NCI-H510A treated with DMSO at 0.1 percent for 48 hours (cell line): ENCODE measurements at places on chromosomes 16 and 17.

- DNase-seq, result no peak
These were observed 198.6 kb upstream of the HSBP1 start for GRCh38 chr16:83609178-83609577.

DNA sequence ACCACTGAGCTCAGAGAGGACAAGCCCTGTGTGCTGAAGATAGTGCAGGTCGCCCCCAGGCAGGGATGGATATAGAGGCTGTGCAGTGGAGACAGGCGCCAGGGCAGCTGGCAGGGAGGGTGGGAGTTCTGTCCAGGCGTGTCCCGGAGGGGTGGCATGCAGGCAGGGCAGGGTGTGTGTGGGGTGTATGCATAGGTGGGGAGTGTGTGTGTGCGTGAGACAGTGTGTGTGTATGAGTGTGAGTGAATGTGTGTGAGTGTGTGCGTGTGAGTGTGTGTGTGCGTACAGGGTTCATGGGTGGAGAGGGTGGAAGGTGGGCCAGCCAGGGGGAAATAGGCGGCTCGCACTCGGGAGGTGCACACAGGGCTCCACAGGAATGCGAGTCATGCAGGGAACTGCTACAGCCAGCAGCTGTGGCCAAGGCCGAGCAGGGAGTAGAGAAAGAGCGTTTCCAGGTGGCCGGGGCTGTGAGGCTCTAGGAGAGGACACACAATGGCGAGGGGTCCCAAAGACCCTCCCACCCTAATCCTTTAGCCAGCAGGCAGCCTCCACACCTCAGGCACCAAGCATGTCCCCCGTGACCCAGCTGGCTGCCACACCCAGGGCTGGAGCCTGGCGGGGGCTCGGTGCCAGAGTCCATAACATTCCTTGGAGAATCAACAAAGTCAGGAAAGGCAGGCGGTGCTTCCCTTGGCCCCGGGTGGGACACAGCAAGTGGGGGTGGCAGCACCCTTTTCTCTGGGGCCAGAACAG lies 4.6 kb downstream of the PLCD3 start:
- no peak for DNase-seq

DNA sequence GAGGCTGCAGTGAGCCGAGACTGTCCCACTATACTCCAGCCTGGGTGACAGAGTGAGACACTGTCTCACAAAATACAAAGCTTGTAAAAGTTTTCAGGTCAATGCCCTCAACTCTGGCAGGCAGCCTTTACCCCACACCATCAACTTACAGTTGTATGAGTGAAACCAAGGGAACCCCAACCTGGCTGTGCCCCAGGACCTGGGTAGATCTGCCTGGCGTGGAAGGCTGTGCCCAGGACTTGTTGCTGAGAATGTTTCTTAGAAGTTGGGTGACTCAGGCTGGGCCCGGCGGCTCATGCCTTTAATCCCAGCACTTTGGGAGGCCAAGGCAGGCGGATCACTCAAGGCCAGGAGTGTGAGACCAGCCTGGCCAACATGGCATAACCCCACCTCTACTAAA lies 7.8 kb downstream of the CES3 start:
- no peak for DNase-seq

GRCh38 chr17:1241929-1242328 lies 28.3 kb upstream of the BHLHA9 start:
- no peak for DNase-seq

DNA sequence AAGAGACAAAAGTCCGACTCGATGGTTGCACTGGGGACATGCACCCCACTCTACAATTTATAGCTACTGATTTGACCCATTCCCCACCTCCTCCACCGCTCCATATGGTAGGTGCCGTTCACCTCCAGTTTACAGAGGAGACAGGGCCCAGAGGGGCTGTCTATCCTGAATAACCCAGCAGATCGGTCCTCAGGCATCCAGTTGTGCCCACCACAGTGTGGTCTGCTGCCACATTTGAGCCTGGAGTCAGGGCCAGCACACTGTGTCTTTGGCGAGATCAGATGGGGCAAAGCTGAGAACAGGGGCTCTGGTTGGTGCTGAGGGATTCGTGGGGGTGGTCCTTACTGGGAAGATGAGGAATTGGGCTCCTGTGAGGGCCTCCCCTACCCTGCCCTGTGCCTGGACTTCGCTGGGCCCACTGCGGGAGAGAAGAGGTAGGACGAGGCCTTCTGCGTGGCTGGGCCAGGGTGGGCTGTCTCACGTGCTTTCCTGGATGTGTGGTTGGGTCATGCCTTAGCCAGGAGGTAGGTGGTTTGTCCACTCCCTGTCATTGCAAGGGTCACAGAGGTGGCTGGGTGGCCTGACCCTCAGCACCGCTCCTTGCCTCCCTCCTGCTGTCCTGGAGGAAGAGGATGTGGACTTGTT lies 2.8 kb downstream of the ADCY7 start:
- DNase-seq, result no peak
